ENCODE measurements at places on chromosomes 4 and X. TPM values are rescaled to one million over a fixed set of nuclear protein-coding genes. Genes with fewer than 3 reads are reported as not detected.

Gene SPINK2
- not detected for total RNA-seq

Gene TMEM271
- total RNA-seq = not detected

Gene ZNF157
- total RNA-seq = not detected

Gene HDX
- 5.3 TPM for total RNA-seq

Gene INTS6L
- total RNA-seq = 19.6 TPM

Gene COL4A6
- total RNA-seq = 0.28 TPM

Gene CPLX1
- total RNA-seq = 6.7 TPM

Gene TGIF2LX
- not detected for total RNA-seq

Gene FUNDC1
- 23.2 TPM for total RNA-seq

Gene HSD17B13
- total RNA-seq = 0.13 TPM

Gene CRMP1
- 0.28 TPM for total RNA-seq

Gene PNMA6A
- 7.4 TPM for total RNA-seq

Gene LRAT
- total RNA-seq = not detected

Gene ASMT
- not detected for total RNA-seq

Gene DCAF12L1
- total RNA-seq = not detected

Gene NHSL2
- 0.36 TPM for total RNA-seq

Gene GNRHR
- not detected for total RNA-seq

Gene PDCL2
- total RNA-seq = not detected

Gene POU4F2
- not detected for total RNA-seq

Gene TCEAL6
- not detected for total RNA-seq

Gene GYPB
- total RNA-seq = not detected

Gene ENOPH1
- total RNA-seq = 34.7 TPM

Gene OTUD6A
- not detected for total RNA-seq

Gene MCF2
- total RNA-seq = 0.31 TPM

Gene IL15
- 2.7 TPM for total RNA-seq

Gene RNF4
- total RNA-seq = 55.0 TPM

Gene NFKB1
- 29.0 TPM for total RNA-seq

Gene RAB9B
- total RNA-seq = 0.62 TPM

Gene CENPVL3
- 2.9 TPM for total RNA-seq

Gene KLB
- not detected for total RNA-seq

Gene TNIP3
- not detected for total RNA-seq

Gene FAM149A
- 0.13 TPM for total RNA-seq

Gene MYOZ2
- not detected for total RNA-seq

Gene ARHGAP36
- not detected for total RNA-seq

Gene LONRF3
- total RNA-seq = 13.1 TPM

Gene NPY1R
- total RNA-seq = not detected

Gene FAM9B
- total RNA-seq = not detected

Gene ZNF630
- 3.0 TPM for total RNA-seq

Gene USP27X
- total RNA-seq = 3.1 TPM

Gene ATP1B4
- total RNA-seq = not detected

Gene ASB11
- total RNA-seq = not detected

Gene HSFX1
- 1.0 TPM for total RNA-seq

Gene LRCH2
- total RNA-seq = 0.13 TPM

Gene CHRDL1
- total RNA-seq = 0.08 TPM

Gene SHROOM2
- total RNA-seq = 0.72 TPM

Gene ADAM29
- total RNA-seq = not detected

Gene RHOH
- 1.2 TPM for total RNA-seq

Gene ASB5
- total RNA-seq = not detected

Gene UGT2B17
- total RNA-seq = not detected

Gene MED12
- 42.0 TPM for total RNA-seq

Gene TMEM35A
- not detected for total RNA-seq

Measured in Panc1 (cell line).